DMS79 treated with DMSO at 0.1 percent for 48 hours (cell line): ENCODE measurements at places on chromosomes 6 and 20.

DNA sequence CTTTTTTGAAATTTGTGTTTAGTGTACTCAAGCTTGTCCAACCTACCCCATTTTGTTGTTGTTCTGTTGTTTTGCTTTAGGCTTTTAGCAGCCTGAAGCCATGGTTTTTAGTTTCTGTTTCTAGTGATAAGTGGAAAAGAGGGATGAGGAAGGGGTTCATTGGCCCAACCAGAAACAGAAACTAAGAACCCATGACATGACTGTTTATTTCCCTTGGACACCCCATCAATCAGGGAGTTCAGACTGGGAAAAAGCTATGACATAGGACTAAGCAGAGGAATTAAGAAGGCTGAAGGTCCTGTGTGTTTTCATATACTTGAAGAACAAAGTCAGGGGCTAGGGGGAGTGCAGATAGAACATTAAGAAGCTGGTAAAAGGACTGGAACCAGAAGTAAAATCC lies 194.5 kb upstream of the THEMIS start:
- no peak for DNase-seq

- DNase-seq = no peak
Observed at GRCh38 chr6:22042706-22043105, 254.1 kb downstream of the PRL start.

- DNase-seq = no peak
Observed at GRCh38 chr6:35973670-35974222, 50.7 kb downstream of the SLC26A8 start.

- no peak for DNase-seq
Observed at GRCh38 chr20:21548390-21549035, 34.6 kb upstream of the NKX2-2 start.

GRCh38 chr6:46490425-46491200 lies 636 bp downstream of the RCAN2 start:
- DNase-seq = peak; percentile 6

GRCh38 chr6:140427842-140428241 lies 1053.4 kb upstream of the CITED2 start:
- DNase-seq = no peak

DNA sequence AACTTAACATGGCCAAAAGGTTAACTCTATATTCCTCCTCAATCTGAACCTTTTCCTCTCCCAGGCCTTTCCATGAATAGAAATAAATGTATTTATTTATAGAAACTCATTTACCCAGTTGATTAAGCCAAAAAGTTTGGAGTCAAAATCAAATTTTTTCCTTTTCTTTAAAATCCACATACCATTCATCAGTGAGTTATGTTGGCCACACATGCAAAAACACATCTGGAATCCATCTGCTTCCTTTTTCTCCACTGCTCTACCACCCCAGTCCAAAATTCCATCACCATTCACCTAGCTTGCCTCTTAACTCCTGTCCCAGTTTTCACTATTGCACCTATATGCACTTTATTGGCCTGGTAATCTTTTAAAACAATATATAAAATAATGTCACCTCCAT lies 62.4 kb upstream of the TMEM200A start:
- no peak for DNase-seq

GRCh38 chr6:137933696-137934095 lies 66.6 kb downstream of the TNFAIP3 start:
- no peak for DNase-seq

DNA sequence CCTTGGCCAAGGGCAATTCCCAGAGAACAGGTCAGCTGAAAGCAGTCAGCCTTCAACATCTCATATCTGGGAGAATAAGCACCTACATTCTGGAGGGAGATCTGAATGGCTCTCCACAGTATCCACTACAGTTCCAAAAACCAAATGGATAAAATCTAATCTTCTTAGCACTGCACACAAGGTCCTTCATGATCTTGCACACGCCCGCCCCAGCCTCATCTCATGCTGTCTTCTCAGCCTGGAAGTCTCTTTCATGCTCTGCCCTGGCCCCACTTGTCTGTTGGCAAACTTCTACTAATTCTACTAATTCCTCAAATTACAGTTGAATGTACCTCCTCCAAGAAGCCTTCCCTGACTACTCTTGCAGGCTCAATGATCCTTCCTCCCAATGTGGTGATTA lies 1.8 kb upstream of the TTBK1 start:
- no peak for DNase-seq

DNA sequence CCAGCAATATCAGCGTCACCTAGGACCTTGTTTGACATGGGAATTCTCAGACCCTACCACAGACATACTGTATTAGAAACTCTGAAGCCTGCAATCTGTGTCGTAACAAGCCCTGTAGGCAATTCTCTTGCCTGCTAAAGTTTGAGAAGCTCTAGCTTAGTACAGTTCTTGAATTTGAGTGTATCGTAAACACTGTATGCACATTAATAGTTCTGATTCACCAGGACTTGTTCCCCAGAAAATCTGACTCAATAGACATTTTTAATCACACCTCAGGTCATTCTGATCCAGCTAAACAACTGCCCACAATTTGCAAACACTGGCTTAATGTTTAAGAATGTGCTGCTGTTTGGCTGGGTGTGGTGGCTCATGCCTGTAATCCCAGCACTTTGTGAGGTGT lies 414.3 kb downstream of the TFAP2A start:
- DNase-seq = no peak

DNA sequence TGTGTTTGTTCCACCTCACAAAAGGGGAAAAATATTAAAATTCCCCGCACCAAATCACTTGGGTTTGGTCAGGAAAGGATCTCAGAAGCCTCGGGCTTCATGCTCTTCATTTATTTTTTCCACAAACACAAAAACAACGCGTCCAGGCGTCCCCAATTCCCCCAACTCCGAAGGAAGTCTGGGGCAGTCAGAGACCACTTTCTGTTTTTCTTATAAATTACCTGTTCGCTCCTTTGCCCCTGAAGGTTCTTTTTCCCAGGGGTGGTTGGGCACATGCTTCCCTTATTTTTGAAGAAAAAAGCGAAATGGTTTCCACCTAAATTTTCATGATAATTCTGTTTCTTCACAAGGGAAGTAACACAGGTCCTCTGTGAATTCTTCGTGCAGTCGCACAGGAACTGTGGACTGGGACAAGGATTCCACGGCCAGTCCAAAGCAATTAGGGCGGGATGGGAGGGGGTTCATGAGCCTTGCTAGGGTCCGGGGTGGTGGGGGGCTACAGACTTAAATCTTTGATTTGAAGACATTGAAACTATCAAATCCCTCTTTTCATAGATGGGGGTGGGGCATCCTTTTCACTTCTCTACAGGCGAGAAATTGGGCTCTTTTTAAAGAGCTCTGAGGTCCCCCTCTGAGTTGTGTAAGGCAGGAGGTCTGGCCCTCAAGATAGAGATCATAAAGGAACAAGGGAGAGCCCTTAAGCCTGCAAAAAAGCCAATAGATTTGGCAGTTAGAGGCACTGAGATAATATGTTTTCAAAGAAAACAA lies 30.5 kb upstream of the HFE start:
- peak; percentile 30 for DNase-seq

DNA sequence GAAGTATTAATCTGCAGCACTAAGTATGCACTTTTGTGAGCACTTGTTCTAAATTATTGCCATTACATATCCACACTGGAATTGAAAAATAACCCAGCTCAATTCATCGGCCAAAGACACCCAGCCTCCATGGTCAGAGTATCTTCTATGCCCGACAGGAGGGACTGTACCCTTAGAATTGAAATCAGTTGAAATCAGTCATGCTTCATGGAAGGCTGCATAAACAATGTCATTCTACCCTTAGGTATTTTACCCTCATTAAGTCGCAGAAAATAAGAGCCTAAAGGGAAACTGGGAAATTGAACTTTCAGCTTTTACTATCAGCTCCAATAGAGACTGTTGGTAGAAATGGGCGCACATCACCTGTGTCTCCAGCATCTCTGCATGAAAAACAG lies 2.9 kb upstream of the RAMACL start:
- no peak for DNase-seq

DNA sequence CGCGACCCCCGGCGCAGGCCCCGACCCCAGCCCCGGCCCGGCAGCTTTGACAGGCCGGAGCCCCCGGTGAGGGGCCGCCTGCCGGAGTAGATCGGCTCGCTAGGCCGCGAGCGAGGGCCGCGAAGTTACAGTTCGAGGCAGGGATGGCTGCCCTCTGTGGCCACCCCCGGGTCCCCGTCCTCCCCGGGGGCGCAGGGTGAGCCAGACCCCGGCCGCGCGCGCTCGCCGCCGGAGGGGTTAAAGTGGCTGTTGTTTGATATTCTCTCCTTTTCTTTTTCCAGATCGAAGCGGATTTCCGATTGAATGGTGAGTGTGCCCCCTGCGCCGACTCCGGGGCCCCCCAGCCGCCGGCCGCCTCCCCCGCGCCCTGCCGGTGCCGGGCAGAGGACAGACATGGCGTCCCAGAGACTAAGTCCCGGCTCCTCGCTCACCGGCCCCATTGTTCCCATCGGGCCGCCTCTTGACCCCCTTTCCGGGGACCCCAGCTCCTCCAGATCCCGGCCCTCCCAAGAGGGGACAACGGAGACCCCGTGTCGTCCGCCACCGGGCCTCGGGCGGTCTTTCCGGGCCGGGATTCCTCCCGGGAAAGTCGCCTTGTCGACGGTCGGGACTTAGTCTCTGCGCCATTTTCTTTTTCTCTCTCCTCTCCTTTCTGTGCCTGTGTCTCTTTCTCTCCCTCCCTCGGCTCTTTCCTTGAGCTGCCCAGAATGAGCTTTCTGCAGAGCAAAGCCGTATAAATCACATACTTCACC lies 704 bp downstream of the TOP1 start:
- peak; percentile 10 for DNase-seq

GRCh38 chr6:34955442-34955841 lies 66.4 kb downstream of the ANKS1A start:
- DNase-seq = no peak

DNA sequence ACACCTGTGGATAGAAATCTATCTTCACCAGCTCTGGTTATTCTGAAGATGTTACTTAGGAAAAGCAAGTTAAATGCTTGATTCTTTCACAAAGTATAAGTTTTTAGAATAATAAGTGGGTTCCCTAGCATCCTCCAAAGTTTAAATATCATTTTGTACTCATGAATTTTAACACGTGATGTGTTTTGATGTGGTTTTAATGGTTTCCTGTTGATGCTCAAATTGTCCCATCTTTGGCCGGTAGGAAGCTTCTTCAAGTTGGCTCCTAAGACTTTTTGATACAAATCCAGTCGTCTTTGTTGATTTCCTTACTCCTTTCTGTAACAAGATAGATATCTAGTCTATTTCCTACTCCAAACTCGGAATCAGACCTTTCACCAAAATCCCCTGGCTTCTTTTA lies 94.5 kb upstream of the STXBP5 start:
- DNase-seq = no peak

- peak; percentile 37 for DNase-seq
Observed at GRCh38 chr20:63520934-63521601, 503 bp downstream of the PPDPF start.

GRCh38 chr20:40714109-40714508 lies 25.1 kb upstream of the MAFB start:
- no peak for DNase-seq

DNA sequence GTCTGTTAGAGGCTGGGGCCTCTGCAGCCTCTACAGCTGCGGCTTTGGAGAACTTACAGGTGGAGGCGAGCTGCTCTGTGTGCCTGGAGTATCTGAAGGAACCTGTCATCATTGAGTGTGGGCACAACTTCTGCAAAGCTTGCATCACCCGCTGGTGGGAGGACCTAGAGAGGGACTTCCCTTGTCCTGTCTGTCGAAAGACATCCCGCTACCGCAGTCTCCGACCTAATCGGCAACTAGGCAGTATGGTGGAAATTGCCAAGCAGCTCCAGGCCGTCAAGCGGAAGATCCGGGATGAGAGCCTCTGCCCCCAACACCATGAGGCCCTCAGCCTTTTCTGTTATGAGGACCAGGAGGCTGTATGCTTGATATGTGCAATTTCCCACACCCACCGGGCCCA lies 2.6 kb downstream of the TRIM39 start:
- no peak for DNase-seq

- no peak for DNase-seq
Observed at GRCh38 chr6:42349753-42350511, 101.8 kb downstream of the TRERF1 start.

GRCh38 chr6:73983367-73983766 lies 287.4 kb downstream of the CD109 start:
- no peak for DNase-seq

- no peak for DNase-seq
Observed at GRCh38 chr20:2338411-2339066, 42.2 kb upstream of the TGM6 start.

DNA sequence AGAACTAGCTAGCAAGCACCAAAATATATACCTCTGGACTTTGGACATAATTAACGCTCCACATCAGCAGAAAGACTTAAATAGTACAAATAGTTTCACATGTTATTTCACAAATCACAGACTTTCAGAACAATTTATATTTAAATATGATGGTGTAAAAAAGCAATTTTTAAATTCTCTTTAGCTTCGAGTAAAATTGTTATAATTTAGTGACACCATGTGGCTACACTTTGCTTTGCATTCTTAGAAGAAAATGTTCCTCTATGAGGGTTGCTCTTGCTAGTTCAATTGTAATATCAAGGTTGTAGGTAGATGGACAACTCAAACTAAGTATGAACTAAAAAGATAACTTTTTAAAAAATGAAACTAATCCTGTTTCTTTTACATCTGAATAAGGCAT lies 69.0 kb downstream of the BTBD9 start:
- peak; percentile 7 for DNase-seq

GRCh38 chr6:142537612-142538478 lies 236.0 kb downstream of the ADGRG6 start:
- no peak for DNase-seq

- DNase-seq = no peak
Observed at GRCh38 chr6:16004934-16005679, 123.8 kb upstream of the MYLIP start.

GRCh38 chr6:63997734-63998133 lies 362.1 kb downstream of the PHF3 start:
- DNase-seq = no peak

DNA sequence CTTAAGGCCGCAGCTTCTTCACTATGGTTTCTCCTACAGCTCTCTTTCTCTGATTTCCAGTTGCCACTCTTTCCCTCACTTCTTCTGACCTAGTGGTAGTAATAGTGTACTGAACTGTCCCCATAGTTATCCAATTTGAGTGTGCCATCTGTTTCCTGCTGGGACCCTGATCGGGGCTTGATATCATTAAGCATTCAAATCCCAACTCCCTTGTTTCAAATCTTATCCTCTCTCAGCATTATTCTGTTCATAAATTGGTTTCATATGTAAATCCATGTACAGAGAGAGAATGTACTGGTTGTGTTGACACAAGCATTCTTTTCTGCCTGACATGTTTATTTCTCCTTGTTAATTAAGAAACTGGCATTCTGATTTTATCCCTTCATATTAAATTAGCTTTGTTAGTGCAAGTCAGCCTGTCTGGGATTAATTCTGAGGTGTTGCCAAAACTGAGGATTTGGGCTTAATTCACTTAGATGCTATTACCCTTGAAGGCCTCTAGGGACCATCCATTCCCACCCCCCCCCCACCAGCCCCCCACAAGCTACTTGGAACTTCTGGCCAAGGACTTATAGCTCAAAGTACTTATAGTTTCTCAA lies 84.6 kb upstream of the PROKR2 start:
- no peak for DNase-seq

- no peak for DNase-seq
Observed at GRCh38 chr6:62891065-62891647, 320.1 kb upstream of the FKBP1C start.

GRCh38 chr6:29355603-29356002 lies 13.1 kb downstream of the OR5V1 start:
- DNase-seq = no peak

GRCh38 chr6:160863782-160864181 lies 127.8 kb upstream of the MAP3K4 start:
- DNase-seq = no peak
